Cerebellar nuclear complex (tissue), 1 donor: ENCODE measurements at places on chromosomes 1 and 21.

- no peak for DNase-seq
Measured at GRCh38 chr21:25342816-25343215, 264.5 kb downstream of the MRPL39 start.

DNA sequence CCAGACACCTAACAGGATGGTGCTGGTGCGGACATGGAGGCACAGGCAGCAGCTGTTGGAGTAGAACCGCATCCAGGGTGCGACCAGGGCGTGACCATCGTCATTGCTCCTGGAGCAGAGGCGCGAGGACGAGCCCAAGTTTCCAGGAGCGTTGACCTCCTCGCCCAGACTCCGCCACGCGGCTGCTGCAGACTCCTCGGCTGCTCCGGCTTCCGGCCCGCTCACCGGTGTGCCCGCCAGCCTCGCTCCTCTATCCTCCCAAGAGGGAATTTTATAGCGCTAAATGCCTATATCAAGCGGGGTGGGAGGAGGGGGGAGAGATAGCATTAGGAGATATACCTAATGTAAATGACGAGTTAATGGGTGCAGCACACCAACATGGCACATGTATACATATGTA is 5.3 kb upstream of the S100A12 start:
- DNase-seq = no peak

GRCh38 chr1:9872430-9873165 is 37.5 kb downstream of the CTNNBIP1 start:
- DNase-seq = no peak

DNA sequence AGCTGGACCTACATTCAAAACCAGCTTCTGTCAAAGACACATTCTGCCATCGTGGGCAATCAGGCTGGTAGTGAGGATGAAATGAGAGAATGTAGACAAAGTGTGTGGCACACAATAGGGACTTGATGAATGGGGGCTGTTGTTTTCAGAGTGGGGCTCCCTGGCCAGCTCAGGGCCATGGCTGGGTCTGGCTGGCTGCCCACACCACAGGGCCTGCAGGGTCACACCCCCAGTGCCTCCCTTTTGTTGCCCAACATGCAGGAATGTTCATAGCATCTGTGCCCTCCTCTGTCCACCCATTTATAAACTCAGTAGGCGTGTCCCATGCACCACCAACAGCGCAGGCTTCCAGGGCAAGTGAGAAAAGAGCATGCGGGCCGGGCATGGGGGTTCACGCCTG is 20.8 kb upstream of the ECE1 start:
- no peak for DNase-seq

DNA sequence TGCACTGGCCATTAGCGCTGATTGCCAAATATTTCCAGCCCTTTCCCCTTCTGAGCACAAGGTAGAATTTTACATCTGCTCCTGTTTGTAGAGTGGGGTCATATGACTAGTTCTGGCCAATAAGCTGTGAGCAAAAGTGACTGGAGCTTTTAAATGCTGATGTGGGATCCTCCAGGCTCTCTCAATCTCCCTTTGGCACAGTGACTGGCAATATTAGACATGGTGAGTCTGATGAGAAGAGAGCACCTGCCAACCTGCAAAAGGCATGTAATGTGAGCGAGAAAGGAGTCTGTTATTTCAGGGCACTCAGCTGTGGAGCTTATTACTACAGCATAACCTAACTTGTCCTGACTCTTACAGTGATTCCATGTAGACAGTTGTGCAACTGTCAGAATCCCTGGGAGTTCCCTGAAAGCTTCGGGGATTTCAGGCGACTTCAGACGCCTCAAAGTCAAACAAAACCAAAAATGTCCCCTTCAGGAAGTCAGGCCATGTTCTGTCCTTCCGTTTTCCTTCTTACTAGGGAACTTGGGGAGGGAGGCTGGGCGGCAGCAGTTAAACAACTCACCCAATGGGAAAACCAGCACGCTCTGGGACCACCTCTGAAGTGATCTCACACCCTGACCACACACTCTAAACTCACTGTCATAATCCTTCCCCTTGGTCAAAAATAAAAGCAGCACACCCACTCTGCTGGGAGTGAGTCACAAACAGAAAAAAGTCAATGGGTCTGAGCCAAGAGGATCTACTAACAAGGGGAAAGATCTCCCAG is 3.6 kb upstream of the RASSF5 start:
- no peak for DNase-seq

GRCh38 chr1:21922090-21923013 is 14.8 kb downstream of the HSPG2 start:
- DNase-seq = no peak

- no peak for DNase-seq
Measured at GRCh38 chr1:58005212-58005611, 541.3 kb downstream of the OMA1 start.
